ENCODE measurements at places on chromosomes 1 and 21.

GRCh38 chr21:38853421-38853919, 47.7 kb downstream of the ETS2 start:
- peak; percentile 20 for DNase-seq

DNA sequence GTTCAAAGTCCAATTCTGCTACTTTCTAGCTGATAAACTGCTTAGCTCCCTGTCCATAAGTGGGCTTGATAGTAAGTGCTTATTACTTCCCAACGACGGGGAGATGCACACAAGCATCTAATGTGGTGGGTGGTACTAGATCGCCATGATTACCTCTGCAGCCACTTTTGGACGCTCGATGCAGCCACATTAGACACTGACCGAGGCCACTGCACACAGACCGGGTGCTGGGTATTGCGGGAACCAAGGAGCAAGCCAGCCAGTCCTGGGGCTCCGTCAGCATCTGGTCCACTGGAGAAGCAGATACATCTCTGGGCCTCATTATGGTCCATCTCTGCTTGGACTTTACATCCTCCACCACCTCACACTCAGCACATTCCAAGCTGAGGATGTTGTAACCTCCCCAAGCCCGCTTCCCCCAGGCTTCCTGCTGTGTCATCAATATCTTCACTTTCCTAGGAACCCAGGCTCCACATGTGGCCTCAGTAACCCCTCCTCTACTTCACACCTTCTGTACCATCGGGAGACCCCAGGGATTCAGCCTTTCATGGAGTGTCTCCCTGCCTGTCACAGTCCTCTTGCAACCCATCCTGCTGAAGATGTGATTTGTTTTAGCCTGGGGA, 48.2 kb downstream of the RHOU start:
- no peak for DNase-seq

DNA sequence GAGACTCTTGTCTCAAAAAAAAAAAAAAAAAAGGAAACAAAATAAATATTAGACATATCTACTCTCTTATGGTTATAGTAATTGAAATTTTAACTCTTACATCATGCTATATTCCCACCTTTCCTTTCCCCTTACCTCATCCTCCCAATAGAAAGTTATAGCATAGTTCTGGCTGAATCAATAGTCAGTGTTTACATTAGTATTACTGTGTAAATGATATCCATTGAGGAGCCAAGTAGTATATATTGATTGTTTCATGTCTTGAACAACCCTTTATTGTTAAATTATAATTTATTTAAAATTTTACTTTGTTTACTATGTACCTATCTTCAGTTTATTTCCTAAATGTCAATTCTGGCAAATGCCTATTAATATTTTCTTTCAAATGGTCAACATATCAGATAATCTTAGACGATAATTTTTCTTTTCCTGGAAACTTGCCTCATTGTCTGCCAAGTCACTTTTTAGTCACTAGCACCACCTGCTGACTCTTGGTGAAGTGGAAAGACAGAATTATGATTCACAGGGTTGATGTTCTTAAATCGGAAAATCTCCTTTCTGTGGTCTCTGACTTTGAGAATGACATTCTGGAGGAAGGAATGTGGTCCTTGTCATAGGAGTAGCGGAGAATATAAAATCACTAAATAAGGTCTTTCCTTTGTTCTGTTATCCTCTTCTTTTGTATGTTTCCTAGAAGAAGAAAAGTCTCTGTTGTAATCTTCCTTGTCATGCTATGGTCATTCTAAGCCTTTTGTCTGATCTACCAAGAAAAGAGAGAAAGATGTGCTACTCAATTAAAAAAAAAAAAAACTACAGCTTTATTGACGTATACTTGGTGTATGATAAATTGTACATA, 8.6 kb downstream of the HJV start:
- peak; percentile 51 for DNase-seq

GRCh38 chr1:37739222-37739621, 25.7 kb downstream of the EPHA10 start:
- no peak for DNase-seq

DNA sequence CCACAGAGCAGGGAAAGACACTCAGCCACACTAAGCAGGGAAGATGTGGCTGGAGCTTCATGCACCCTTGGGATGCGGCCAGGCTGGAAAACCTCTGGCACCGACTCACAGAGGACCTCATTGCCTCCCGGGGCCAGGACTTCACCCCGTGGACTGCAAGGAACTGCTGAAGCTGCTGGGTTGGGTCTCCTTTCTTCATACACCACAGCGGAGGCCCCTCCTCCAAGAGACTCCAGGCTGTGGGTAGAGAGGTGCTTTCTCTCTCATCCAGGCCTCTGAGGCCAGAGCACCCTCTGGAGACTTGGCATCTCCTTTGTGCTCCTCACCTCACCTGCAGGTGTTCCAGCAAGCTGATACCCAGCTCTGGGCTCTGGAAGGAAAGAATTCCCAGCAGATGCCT, 76.0 kb upstream of the EDN2 start:
- DNase-seq, result peak; percentile 32

- DNase-seq, result no peak
These were observed 105.5 kb upstream of the TARDBP start for GRCh38 chr1:10906866-10907519.

DNA sequence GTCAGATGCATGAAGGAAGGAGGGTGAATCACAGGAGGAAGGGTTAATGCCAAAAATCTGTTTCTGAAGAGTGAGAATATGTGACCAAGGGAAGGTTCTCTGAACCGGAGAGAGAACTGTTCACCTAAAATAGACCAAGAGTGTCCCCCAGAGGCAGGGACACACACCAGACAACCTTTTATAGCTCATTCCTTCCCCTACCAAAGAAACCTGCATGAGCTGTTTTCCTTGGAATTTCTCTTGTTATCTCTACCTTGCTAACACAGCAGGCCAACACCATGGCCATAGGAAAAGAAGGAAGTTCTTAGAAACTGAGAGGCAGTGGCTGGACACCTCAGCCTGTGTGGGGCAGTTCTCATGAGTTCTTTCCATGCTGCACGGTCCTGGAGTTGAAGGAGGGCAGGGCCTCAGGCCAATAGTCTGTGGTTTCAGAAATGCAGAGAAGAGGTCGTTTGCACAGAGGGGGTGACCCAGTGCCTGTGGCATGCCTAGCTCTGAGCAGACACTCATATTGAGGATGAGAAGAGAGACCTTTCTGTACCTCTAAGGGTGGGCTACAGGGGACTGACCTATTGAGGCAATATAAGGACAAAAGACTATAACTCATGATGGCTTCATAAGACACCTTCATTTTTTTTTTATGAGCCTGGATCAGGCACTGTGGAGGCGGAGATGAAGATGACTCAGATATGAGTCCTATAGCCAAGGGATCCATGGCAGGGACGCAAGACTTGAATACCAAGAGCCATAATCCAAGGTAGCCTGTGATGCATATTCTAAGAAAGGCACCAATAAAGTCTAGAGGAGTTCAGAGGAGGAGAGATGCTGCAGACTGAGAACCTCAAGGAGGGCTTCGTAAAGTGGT, 39.4 kb downstream of the IGFN1 start:
- DNase-seq, result no peak

GRCh38 chr1:87167848-87168525, 160.7 kb upstream of the LMO4 start:
- no peak for DNase-seq

DNA sequence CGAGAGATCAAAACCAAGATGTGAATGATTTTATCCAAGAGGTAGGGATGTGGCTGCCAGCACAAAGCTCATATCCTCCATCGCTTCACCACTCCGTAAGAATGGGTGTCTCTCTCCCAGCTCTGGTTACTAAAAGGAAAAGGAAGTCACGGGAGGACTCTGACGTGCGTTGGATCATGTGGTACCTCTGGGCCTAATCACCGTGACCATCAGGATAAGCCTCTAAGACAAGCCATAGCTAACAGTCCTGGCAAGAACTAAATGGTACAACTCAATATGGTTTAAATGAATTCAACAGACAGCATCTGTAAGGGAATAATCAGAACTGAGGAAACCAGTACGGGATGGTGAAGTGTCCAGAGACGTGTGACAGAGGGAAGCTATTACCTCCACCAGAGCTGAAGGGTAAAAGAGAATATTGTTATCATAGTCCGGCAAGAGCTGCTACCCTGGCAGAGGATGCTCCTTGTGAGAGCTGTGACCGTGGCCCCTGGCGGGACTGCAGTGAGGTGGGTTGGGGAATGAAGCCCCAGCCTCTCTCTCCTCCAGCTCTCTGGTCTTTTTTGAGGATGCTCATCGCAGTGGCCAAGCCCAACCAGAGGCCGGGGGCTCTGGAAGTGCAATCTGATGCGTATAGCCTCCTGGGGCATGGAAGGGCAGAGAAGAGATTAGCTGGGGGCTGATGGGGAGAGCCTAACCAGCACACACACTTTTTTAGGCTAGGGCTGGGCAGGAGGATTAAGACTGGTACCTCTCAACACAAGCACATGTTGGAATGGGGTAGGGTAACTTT, 54.2 kb downstream of the KIAA1614 start:
- DNase-seq, result no peak

- DNase-seq, result no peak
These were observed 45.2 kb downstream of the SLC37A1 start for GRCh38 chr21:42558846-42559245.

GRCh38 chr1:95370691-95371562, 136.9 kb downstream of the RWDD3 start:
- peak; percentile 50 for DNase-seq

GRCh38 chr1:10229903-10230302, 19.5 kb downstream of the KIF1B start:
- no peak for DNase-seq

GRCh38 chr1:41618066-41618825, 133.8 kb upstream of the EDN2 start:
- no peak for DNase-seq

GRCh38 chr1:75172556-75172955, 38.4 kb downstream of the LHX8 start:
- no peak for DNase-seq

DNA sequence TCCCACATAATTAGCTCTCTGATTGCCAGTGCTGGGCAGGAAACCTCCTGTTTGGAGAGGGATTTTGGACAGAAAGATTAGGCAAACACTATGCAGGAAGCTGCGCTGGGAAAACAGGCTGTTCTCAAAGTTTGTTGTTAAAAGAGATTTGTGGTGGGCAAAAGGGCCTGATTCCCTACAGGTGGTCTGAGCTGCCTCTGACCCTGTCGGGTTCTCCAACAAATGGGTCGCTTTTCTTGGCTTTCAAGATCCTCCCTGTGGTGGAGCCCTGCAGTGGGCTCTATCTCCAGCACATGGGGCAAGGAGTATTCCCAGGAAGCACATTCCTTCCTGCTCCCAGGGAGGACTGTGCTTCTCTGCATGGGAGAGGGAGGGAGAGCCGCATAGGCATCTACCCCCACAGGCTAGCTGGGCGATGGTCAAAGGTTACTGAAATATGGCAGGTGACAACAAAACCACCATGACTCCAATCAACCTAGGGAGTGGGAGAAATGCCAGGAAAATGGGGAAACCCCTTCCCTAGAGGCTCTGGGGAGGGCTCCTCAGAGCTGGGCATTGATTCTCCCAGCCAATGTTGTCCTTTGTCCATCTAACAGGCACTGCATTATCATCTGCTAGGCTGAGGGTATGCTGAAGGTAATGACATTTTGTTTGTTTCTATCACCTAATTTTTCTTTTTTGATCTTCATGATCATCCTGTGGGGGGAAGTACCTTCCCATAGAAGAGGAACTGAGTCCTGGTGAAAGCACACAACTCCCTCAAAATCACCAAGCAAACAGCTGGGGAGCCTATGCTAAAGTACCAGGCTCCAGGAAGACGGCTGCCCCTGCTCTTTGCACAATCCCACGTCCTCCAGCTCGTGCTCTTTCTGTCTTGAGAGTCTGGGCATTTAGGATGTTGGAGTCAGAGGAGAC, 85.3 kb downstream of the PLXNA2 start:
- no peak for DNase-seq

GRCh38 chr1:91555074-91555730, 54.6 kb downstream of the CDC7 start:
- peak; percentile 38 for DNase-seq

DNA sequence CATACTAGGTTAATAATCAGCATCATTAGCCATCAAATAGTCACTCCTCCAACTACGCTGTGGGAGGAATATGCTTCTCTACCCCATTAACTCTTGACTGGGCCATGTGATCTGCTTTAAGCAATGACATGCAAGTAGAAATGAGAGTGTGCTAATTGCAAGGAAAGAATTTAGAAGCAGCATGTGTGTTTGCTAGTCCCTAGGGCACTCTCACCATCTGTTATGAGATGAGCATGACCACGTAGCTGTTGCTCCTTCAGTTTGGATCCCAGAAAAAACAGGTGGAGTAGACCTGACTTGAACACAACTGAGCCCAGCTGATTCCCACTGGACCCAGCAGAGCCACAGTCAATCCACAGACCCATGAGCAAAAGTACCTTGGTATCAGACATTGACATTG, 19.7 kb upstream of the RGS7 start:
- no peak for DNase-seq

GRCh38 chr21:44509539-44509938, 30.5 kb downstream of the KRTAP10-1 start:
- no peak for DNase-seq

DNA sequence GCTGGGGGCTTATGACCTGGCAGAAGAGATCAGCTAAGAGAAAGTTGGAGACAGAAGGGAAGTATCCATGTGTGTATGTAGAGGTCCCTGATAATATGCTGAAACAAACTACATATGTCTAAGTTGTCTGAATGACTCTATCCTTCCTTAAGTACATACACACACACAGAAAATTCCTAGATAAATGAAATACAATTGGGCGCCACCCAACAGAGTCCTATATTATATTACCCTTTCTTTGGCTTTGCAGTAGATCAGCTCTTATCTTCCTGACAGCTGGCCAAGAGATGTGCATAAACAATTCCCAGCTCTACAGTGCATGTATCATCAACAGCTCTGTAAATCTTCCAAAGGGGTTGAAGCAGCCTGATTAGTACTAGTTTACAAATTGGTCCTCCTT, 40.1 kb downstream of the SORT1 start:
- no peak for DNase-seq
